ENCODE measurements at places on chromosomes 1 and 21. TPM values are rescaled to one million over a fixed set of nuclear protein-coding genes. Genes with fewer than 3 reads are reported as not detected.

CELA2A gene
- not detected for total RNA-seq

AQP10 gene
- not detected for total RNA-seq

PRELP gene
- total RNA-seq, result not detected

ANXA9 gene
- 0.46 TPM for total RNA-seq

APCS gene
- not detected for total RNA-seq

BMP8B gene
- total RNA-seq, result 1.2 TPM

NCAM2 gene
- 2.5 TPM for total RNA-seq

BEND5 gene
- not detected for total RNA-seq

TMEM200B gene
- 17.9 TPM for total RNA-seq

HRNR gene
- total RNA-seq, result not detected

LIN28A gene
- total RNA-seq, result not detected

PTGFRN gene
- 35.6 TPM for total RNA-seq

PGBD5 gene
- 0.05 TPM for total RNA-seq

LAD1 gene
- total RNA-seq, result not detected

UBE2U gene
- not detected for total RNA-seq

ADGRB2 gene
- 3.4 TPM for total RNA-seq

FNDC5 gene
- not detected for total RNA-seq

OR10J1 gene
- total RNA-seq, result not detected

NHLH1 gene
- not detected for total RNA-seq

FAM131C gene
- total RNA-seq, result 0.15 TPM

MCOLN3 gene
- 0.35 TPM for total RNA-seq

KCNE1 gene
- not detected for total RNA-seq

S100A14 gene
- not detected for total RNA-seq

CYP4A22 gene
- not detected for total RNA-seq

KCNE2 gene
- total RNA-seq, result not detected
